ENCODE measurements at places on chromosomes 6 and 20.

- DNase-seq: no peak
These were observed 224.2 kb downstream of the ARHGAP18 start for GRCh38 chr6:129485746-129486145.

DNA sequence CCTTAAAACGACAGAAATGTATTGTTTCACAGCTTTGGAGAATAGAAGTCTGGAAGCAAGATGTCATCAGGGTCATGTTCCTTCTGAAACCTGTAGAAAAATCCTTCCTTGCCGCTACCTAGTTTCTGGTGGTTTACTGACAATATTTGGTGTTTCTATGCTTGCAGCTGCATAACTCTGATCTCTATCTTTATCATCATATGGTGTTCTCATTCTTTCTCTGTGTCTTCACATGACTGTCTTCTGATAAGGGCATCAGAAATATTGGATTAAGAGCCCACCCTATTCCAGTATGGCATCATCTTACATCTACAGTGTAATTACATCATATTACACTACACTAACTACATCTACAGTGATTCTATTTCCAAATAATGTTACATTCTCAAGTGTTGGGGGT is 148.0 kb downstream of the MANEA start:
- DNase-seq: no peak

DNA sequence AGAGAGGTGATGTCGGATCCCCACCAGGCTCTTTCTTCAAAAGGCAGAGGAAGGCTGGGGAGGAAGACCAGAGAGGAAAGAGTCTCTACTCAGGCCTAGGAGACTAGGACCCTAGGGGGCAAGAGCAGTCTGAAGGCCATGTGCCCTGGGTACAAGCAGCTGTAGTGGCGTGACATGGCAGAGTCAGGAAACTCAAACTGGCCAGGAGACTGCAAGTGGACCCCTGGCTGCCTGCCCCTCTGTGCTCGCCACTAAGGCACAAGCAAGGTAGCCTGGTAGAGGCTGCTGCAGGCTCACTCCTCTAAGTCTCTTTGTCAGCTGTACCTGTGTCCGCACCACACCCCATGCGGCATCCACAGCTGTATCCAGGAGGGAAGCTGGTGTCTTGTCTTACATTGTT is 19.9 kb downstream of the CST9L start:
- no peak for DNase-seq

GRCh38 chr6:26312096-26312463 is 52.9 kb upstream of the BTN3A2 start:
- peak; percentile 34 for DNase-seq

DNA sequence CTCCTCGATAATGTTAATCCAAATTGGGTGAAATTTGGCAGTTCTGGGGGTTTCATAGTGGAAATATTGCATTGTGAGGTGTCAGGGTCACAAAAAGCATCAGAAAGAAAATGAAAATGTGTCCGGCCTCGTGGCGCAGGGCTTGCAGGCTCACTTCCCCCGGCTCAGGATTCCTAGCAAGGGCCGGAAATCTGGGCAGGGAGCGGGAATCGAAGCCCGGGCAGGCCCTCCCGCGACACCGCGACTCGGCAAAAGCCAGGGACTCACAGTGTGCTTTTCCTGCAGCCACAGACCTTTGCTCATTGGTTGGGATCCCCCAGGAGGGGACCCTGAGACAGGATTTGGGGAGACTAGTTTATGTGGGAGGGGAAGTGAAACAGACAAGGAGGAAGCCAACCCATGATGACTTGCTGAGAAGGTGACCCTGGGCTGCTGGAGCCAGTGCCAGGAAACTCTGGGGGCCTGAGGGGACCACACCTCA is 847 bp upstream of the CD93 start:
- no peak for DNase-seq

- DNase-seq: no peak
These were observed 44.6 kb upstream of the IL17A start for GRCh38 chr6:52141596-52141995.

DNA sequence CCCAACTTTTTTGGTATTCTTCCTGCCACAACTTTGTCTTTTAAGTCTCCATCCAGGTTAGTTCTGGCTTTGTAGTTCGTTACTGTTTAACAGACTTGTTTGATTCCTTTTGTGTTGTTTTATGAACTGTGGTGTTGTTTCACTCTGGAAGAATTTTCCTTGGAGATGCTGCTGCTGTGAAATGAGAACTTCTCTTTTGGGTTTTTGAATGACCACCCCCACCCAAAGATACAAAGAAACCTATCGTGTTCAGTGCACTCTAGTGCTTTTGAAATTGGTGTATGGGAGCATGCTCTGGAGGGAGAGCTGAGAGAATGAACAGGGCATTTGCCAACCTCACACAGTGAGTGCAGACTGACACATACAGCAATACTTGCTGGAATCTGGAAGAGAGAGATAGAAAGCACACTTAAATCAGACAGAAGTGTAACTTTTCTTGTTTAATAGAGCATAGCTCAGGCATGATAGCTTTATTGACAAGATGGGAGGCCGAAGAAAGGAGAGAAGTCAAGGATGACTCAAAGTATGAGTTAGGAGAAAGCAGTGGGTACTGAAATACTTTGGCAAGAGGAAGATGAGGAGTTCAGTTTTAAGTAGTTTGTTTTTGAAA is 293.1 kb downstream of the SOX4 start:
- no peak for DNase-seq

DNA sequence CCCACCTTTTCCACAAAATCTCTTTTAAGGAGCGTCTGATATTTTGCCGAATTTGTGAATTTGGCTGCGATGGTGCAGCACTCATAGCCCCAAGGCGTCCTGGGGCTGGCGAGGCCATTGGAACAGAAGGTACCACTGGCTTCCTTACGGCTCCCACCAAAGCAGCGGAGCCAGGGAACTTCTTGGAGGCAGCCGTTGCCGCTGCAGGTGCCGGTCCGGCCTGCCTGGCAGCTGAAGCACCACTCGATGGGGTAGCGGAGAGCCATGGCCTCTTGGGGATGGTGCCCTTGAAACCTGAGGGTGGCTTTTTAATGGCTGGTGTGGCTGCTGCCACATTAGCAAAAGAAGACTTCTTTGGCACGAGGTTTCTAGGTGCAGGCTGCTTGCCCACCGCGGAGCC is 29.8 kb downstream of the DIDO1 start:
- DNase-seq: no peak

DNA sequence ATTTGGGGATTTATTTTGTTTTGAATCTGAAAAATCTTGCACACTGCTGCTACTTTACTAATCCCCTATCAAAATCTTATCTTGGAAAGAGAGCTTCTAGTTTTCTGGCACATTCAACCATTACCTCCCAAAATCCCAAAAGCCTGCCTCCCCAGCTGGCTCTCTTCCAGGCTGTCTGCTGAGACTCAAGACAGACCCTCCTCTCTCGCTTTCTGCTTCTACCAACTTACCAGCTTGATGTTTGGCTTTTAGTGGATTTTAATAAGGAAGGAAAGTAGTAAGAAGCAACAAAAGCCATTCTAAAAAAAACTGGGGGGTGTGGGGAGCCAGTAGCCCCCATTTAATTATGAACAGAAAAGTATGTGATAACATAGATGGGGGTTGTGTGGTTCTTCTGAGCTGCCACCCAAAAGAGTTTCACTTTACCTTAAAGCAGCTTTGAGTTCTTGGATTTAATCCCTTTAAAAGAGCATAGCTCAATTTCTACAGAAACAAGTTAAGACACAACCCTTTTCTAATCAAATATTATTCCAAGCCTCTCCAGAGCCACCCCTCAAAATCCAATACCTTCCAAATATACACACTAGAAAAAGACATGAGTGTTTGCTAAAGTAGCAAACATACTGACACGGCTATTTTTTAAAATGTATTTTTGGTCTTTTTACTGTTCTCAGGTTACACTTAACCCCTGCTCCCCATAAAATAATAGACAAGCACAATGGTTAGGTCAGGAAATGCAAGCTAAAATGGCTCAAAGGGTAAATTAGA is 71.7 kb downstream of the ATP9A start:
- DNase-seq: peak; percentile 34

GRCh38 chr6:46490425-46491200 is 636 bp downstream of the RCAN2 start:
- DNase-seq: peak; percentile 18

GRCh38 chr6:162234631-162235030 is 492.9 kb downstream of the PRKN start:
- DNase-seq: no peak

All from NCI-H345 (cell line).